ENCODE measurements at places on chromosomes 4 and X. TPM values are rescaled to one million over a fixed set of nuclear protein-coding genes. Genes with fewer than 3 reads are reported as not detected.

Gene CLDN34
- 0.07 TPM for polyA plus RNA-seq

GRCh38 chrX:152177497-152178269 lies 39.3 kb upstream of the MAGEA10 start:
- DNase-seq: no peak

Gene DDX53
- not detected for polyA plus RNA-seq

GRCh38 chr4:99983289-99983943 lies 33.3 kb upstream of the H2AZ1 start:
- DNase-seq: no peak

- DNase-seq: no peak
Measured at GRCh38 chr4:63492515-63492914, 916.7 kb downstream of the TECRL start.

Data from large intestine (tissue), 12 donors.